ENCODE measurements at places on chromosomes 2 and 18.

DNA sequence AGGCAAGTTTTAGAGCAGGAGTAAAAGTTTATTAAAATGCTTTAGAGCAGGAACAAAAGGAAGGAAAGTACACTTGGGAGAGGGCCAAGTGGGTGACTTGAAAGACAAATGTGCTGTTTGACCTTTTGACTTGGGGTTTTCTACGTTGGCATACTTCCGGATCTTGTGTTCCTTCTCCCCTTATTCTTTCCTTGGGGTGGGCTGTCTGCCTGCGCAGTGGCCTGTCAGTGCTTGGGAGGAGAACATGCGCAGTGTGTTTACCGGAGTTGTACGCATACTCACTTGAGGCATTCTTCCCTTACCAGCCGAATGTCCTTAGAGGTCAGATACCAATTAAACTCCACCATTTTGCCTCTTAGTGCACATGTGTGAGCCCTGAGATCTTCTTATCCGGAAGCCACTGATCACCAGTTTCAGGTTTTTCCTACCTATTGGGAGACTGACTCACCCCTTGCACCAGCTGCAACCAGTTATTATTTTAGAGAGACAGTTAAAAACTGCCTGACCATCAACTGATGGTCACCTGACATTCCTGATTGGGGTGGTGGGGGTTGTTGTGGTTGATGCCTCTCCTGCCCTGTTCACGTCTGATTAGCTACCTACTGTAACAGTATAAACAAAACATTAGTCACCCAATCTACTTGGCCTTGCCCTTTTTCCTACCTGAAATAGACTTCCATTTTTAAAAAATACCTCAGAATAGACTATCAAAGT lies 67.5 kb downstream of the NYAP2 start:
- DNase-seq = no peak

- no peak for DNase-seq
Measured at GRCh38 chr2:225122007-225122406, 79.7 kb upstream of the DOCK10 start.

DNA sequence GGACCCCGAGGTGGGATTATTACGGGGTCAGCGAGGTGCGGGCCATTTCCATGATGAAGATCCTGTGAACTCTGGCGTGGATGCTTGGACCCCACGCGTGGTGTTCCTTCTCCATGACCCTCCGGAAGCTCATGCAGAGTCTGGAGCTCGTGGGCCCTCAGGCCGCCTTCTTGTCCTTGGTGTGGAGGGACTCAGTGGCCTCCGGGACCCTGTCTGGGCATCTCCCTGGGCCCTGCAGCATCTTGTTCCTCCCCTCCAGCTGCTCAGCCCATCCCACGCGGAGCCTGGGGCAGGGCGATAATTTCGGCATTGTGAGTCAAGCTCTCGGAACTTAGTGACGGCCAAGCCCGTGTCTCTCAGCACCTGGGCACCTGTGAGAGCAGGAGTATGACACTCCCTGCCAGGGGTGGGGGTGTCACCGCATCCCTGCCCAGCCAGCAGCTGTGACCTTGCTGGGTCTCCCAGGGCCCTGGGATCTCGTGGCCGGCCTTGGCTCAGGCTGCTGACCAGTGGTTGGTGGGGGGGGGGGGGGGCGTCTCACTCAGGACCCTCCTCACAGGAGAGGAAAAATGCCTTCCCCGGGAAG lies 24.6 kb downstream of the RTP5 start:
- no peak for DNase-seq

DNA sequence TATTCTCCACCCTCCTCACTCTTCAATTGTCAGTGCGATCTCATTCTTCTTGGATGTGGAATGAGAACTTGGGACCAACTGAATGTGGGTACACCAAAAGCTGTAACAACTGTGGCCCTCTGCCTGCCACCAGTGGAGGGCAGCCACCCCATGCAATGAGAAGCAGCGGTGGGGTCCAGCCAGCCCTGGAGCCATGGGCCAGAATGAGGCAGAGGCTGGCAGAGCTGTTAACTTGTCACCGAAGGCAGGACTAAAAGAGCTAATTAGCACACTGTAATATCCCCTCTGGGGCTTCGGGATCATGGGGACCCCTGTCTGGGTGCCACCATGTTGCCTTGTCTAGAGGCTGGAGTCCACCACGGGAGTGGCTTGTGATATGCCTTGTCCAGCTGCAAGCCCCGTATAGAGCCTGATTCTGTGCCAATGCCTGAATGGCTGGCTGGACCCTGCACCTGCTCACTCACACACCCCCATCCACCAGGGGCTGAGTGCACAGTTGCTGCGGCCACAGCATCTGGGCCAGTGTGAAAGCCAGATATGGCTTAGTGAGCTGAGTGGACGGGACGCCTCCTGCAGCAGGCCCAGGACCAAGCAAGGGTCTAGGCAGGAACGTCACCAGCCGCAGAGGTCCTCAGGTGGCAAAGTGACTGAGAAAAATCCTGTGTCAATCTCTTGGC lies 680.5 kb downstream of the DSC3 start:
- DNase-seq = no peak

DNA sequence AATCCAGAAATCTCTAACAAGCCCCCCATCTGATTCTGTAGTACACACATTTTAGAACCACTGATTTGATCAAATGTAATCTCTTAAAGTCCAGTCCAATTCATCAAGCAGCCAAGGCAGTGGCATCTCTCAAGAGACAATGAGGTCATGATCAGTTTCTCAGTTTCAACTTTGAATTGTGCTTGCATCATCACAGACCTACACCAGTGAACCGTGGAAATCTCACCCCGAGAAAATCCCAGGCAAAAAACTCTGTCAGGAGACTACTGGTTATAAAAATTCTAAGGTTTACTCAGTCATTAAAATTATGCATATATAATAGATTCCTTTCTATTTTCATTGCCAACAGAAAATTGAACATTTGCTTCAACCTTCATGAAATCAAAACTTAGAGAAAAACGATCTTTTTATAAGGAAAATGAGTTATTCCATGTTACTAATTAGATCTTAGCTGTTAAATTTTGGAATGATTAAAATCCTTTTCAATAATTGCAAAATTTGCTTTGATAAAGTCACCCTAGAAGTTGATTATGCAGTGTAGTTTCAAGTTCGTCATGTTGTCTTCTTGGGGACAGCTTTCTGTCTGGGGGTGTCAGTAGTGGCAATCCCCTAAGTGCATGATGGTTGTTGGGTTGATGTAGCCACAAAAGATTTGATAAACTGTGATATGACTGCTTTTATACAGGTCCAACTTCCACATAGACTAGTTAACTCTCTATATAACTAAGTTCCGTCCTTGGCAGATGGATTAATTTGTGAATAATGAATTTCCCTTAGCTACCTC lies 235.0 kb downstream of the CAMKMT start:
- DNase-seq = no peak

DNA sequence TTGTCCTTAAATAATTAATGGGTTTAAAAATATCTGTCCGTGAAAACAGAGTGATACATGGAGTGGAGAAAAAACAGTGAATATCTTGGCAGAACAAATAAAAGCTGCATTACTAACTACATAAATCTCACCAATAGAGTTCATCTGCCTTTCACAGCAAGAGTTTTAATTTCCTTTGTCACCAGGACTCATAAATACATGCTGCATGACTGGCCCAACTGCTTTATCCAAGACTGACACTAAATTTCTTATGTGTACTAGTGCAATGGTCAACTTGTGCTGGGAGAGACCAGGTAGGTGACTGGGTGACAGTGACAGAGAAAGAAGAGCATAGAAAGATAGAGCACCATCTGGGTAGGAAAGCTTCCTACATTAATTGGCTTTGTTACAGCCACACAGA lies 402.8 kb downstream of the RAD51AP2 start:
- DNase-seq = no peak

Data from CD4-positive, alpha-beta T cell treated with Interleukin-1 beta for 1 hour (primary cell).